ENCODE measurements at places on chromosomes 5 and 9. TPM values are rescaled to one million over a fixed set of nuclear protein-coding genes. Genes with fewer than 3 reads are reported as not detected.

DNA sequence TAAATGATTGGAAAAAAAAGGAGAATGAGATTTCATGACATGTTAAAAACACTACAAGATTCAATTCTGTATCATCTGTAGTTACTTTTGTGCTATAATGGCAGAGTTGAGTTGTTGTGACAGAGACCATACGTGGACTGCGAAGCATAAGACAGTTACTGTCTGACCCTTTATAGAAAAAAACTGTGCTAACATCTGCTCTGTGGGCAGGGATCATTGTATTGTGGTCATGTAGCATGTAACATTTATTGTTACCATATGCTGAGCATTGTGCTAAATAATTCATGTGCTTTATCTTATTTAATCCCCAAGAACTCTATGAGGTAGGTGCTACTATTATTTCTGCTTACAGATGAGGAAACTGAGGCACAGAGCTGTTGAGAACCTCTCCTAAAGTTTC, 147.3 kb upstream of the HMHB1 start:
- H3K4me3 ChIP-seq = no peak overlapping the region
- H3K36me3 ChIP-seq = no peaks in the 10 kb centered on the region
- H3K27me3 ChIP-seq = no peaks in the 10 kb centered on the region
- no peak overlapping the region for H3K27ac ChIP-seq
- no peaks in the 10 kb centered on the region for H3K4me1 ChIP-seq
- DNase-seq = no peak

- no peaks in the 10 kb centered on the region for H3K36me3 ChIP-seq
- H3K4me3 ChIP-seq = no peak overlapping the region
- H3K27me3 ChIP-seq = no peaks in the 10 kb centered on the region
- H3K27ac ChIP-seq = no peak overlapping the region
- H3K4me1 ChIP-seq = no peaks in the 10 kb centered on the region
These were observed 37.3 kb downstream of the MED27 start for GRCh38 chr9:132042324-132042723.

DNA sequence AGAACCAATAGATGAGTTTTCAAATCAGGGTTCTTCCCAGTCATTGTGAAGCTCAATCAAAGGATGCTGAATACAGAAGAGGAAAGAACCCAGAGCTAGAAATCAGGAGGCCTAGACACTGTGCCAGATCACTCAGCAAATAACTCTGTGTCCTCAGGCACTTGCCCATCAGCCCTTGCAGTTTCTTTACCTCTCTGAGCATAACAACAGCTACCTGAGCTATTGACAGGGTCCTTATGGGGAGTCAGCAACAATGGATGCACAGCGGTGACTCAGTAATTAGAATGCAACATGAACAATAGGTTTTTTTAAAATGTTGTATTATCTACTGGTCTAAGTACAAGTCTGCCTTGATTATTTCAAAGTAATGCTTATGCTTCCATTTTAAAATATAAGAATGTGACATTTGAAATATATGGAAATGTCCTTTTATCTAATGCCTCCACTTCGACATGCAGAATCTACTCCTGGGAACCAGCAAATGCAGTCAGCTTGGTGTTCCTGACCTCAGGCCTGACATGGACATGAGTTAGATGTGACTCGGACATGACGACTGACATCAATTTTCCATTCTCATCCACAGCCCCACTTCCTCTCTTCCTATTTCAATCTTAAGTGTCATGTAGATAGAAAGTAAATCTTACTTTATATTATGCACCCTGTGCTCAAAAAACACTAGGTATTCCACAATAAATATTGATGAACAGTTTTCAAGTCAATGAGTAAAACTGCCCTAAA, 155.0 kb downstream of the TLE1 start:
- H3K27me3 ChIP-seq = peaks cover 43% of the 10 kb centered on the region
- no peak for DNase-seq
- H3K4me1 ChIP-seq = peaks cover 15% of the 10 kb centered on the region
- H3K4me3 ChIP-seq = no peak overlapping the region
- peak overlapping the region; percentile 39 for H3K27ac ChIP-seq

DNA sequence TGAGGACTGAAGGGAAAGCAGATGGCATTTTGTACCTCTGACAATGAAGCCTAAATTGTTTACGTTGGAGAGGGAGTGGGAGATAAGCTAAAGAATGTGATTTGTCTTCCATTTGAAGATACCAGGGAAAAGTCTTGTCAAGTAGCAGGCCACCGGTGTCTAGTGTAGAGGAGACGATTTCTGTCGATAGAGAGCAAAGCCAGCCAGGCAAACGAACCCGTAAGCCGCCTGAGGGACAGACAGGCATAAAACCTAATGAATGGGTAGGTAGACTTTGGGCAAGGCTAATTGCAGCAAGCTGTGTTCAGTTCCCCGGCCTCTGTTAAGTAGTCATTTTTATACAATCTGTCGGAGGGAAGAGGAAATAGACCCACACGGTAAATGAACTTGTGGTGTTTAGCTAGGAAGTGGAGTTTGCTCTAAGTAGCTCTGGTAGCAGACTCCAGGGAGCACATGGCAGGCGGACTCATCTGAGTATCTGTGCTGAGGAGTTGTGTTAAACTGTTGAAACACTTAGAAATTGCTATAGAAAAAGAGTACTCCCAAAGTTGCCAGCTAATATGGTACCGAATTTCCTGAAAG, 28.8 kb downstream of the SMARCA2 start:
- DNase-seq = no peak
- no peak overlapping the region for H3K27ac ChIP-seq
- H3K4me3 ChIP-seq = no peak overlapping the region
- H3K4me1 ChIP-seq = peaks cover 5% of the 10 kb centered on the region

DNA sequence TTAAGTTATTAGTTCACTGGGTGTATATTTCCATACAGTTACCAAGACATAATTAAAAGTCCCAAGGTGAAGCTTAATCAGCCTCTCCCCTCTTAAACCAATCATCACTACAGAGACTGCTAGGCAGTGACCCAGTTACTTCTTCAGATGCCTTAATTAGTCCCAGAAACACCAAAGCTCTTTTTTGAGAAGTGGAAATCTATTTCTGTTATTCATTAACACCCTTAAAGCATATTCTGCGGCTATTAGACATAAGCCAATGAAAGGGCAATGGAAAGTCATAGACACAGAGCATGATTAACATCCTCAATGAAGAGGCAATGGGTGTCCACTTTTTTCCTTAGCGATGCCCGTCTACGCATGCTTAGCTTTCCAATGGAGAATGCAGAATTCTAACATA, 48.3 kb upstream of the DNAH5 start:
- no peaks in the 10 kb centered on the region for H3K4me1 ChIP-seq
- peaks cover 4% of the 10 kb centered on the region for H3K27me3 ChIP-seq
- no peaks in the 10 kb centered on the region for H3K36me3 ChIP-seq
- H3K27ac ChIP-seq = no peak overlapping the region
- no peak for DNase-seq
- H3K4me3 ChIP-seq = no peak overlapping the region

DNA sequence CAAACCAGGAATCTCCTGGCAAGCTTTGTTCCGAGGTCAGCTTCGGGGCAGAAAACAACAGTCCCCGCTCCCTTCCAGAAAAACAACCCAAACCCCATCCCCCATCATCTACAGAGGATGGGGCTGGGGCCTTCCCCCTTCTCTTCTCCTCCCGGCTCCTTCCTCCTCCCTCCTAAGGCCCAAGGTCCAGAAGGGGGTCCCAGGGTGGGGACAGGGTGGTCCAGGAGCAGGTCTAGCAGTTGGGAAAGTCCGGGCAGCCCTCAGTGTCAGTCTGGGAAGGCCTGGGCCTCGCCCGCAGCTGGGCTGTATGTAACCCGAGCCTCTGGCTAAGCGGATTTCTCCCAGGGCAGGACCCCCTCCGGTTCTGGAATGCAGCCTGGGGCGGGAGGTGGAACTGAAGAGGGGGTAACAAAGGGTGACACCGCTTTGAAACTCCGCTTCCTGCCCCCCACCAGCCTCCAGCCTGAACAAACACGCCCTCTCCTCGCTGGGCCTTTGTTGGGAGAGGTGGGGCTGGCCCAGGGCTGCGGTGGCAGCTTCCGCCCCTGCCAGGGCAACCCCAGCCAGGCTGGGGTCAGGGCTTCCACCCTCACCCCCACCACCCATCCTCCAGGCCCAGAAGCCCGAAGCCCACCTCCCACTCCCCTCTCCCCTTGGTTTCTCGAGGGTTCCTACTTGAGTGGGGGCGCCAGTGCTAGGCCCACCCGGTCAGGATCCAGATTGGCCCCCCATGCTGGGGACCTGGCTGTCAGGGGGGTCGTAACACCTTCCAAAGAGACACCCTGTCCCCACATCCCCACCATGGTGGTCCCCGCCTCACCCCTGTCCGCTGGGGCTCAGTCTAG, 63.5 kb downstream of the C9orf50 start:
- H3K4me1 ChIP-seq = peaks cover 73% of the 10 kb centered on the region
- no peaks in the 10 kb centered on the region for H3K27me3 ChIP-seq

DNA sequence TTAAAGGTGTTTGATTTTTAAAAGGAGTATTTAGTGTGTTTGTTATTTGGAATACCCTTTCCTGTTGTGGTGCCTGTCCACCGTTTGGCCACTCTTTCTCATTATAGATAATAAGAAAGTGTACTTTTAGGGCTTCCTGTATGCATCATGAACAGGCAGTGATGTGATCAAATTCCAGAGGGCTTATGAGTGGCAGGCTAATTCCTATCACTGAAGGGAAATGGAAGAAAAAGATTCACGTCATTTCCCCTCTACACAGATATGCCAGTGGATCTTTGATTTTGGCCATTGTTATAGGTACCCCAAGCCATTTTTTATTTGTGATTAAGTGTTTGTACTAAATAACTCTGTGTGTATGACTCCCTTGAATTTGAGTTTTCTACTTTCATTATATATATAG, 37.1 kb downstream of the RPS6 start:
- H3K27ac ChIP-seq = no peak overlapping the region
- no peaks in the 10 kb centered on the region for H3K27me3 ChIP-seq
- no peak overlapping the region for H3K4me3 ChIP-seq

- no peak overlapping the region for H3K4me3 ChIP-seq
- peaks cover 33% of the 10 kb centered on the region for H3K4me1 ChIP-seq
- H3K36me3 ChIP-seq = no peaks in the 10 kb centered on the region
- H3K27ac ChIP-seq = no peak overlapping the region
These were observed 3.3 kb upstream of the SLC2A8 start for GRCh38 chr9:127393645-127394044.

- no peak overlapping the region for H3K4me3 ChIP-seq
- peaks cover 38% of the 10 kb centered on the region for H3K4me1 ChIP-seq
- peaks cover 2% of the 10 kb centered on the region for H3K36me3 ChIP-seq
- H3K27ac ChIP-seq = no peak overlapping the region
These were observed 163.2 kb downstream of the TMC1 start for GRCh38 chr9:72684615-72685014.

GRCh38 chr9:19939734-19940278, 151.0 kb upstream of the SLC24A2 start:
- no peak overlapping the region for H3K27ac ChIP-seq
- H3K4me1 ChIP-seq = peaks cover 36% of the 10 kb centered on the region
- H3K4me3 ChIP-seq = no peak overlapping the region
- H3K36me3 ChIP-seq = no peaks in the 10 kb centered on the region
- no peaks in the 10 kb centered on the region for H3K27me3 ChIP-seq

GRCh38 chr5:145825751-145826180, 9.4 kb downstream of the PRELID2 start:
- DNase-seq = no peak
- peaks cover 4% of the 10 kb centered on the region for H3K36me3 ChIP-seq
- no peak overlapping the region for H3K4me3 ChIP-seq
- H3K4me1 ChIP-seq = peaks cover 4% of the 10 kb centered on the region
- no peaks in the 10 kb centered on the region for H3K27me3 ChIP-seq
- no peak overlapping the region for H3K27ac ChIP-seq

GRCh38 chr5:124623265-124623664, 123.2 kb downstream of the ZNF608 start:
- H3K27ac ChIP-seq = no peak overlapping the region
- H3K36me3 ChIP-seq = no peaks in the 10 kb centered on the region
- H3K4me3 ChIP-seq = no peak overlapping the region
- peaks cover 36% of the 10 kb centered on the region for H3K4me1 ChIP-seq
- DNase-seq = no peak
- H3K27me3 ChIP-seq = no peaks in the 10 kb centered on the region

DNA sequence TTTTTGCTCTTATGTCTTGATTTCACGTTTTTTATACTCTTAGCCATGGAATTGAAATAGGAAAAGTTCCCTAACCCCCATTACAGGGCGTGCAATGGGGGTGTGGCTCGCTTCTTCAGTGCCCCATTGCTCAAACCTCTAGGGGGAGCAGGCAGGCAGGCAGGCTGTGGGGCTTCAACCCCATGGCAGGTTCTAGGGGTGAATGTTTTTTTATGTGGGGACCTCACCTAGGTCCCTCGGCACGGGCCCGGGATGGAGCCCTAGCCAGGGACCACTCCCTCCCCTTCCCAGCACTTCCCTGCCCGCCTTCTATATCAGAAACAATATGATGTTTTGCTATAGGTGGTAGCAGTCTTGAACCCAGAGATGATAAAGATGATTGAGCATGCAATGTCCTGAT, 221.3 kb upstream of the SMC2 start:
- H3K4me1 ChIP-seq = no peaks in the 10 kb centered on the region
- H3K27me3 ChIP-seq = no peaks in the 10 kb centered on the region
- H3K4me3 ChIP-seq = no peak overlapping the region
- H3K27ac ChIP-seq = no peak overlapping the region
- no peaks in the 10 kb centered on the region for H3K36me3 ChIP-seq

Gene MLANA
- not detected for total RNA-seq

Gene RASGRF2
- total RNA-seq = 0.14 TPM

DNA sequence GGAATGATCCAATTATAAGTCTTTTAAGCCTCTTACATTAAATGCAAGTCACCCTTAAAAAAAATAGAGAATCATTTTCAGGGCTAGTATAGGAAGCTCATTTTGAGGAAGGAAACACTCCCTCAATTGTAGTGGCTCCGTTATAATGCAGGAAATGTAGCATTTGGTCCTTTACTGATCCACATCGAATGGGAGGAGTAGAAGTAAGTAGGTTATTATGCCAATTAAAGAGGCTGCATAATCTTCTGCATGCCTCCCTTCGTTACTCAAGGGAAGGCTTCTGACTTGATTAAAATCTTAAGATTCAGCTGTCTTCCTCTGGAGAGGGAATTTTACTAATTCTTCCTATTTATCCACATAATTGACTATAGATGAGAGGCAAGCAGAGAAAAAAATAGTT, 579.2 kb upstream of the COX7C start:
- H3K27me3 ChIP-seq = no peaks in the 10 kb centered on the region
- H3K4me1 ChIP-seq = no peaks in the 10 kb centered on the region
- H3K4me3 ChIP-seq = no peak overlapping the region
- H3K27ac ChIP-seq = no peak overlapping the region

DNA sequence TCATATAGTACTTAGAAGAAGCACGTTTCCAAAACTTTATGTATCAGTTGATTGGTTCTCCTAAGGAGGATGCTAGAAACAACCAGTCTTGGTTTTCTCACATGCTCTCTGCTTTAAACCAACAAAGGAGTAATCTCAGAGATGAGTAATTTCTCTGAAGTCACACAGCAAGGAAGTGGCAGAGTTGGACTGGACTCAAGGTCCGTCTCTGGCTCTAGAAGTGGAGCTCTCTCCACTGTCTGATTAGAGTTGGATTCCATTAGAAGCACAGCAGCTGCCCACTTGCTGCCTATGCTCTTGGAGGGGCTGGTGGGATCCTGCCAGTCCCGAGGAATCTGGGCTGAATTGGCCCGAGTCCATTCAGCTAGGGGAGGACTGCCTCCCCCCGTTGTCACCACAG, 21.0 kb downstream of the RALGPS1 start:
- H3K4me1 ChIP-seq = peaks cover 5% of the 10 kb centered on the region
- no peak overlapping the region for H3K27ac ChIP-seq
- no peak overlapping the region for H3K4me3 ChIP-seq
- no peaks in the 10 kb centered on the region for H3K27me3 ChIP-seq
- no peak for DNase-seq
